H4 (cell line): ENCODE measurements at places on chromosomes 12 and 14. TPM values are rescaled to one million over a fixed set of nuclear protein-coding genes. Genes with fewer than 3 reads are reported as not detected.
A peak's percentile ranks its signal among the peaks of the same experiment; 100 is the strongest.

The NEUROD4 gene
- not detected in 2 replicates for total RNA-seq

The RPL10L gene
- total RNA-seq, result not detected in 2 replicates

DNA sequence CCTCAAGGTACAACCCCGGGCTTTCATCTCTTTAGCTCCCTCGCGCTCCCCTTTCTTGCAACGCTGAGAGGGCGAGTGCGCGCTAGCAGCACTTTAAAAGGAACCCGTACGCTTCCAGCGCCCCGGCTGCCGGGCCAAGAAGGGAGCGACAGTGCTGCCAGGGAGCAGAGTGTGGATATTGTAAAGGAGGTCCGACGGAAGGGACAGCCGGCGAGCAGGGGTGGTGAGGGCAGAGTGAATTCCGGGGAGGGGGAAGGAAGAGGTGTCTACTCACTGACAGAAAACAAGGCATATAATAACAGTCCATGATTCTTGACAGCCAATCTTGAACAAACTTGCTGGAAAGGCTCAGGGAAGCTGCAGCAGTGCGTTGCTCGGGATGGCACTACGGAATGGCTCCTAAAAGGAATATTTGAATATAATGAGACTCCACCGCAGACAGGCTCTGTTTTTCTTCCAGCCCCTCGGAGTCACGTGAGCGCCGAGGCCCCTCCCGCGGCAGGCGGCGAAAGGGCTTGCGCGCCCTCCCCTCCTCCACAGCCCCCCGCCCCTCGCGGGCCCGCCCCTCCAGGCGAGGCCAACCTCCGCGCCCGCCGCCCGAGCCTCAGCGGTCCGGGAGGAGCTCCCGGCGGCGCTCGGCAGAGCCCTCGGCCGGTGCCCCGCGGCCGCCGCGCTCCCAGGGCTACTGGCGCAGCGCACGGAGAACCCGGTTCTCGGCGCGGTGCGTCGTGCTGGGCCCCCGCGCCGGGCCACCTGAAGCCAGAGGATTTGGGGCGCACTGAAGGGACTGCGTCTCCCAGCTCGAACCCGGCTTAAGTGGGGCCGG, 3.4 kb downstream of the BMP4 start:
- peak; percentile 55 for DNase-seq

- DNase-seq, result no peak
Measured at GRCh38 chr14:58972233-58973017, 216.0 kb upstream of the DAAM1 start.

DNA sequence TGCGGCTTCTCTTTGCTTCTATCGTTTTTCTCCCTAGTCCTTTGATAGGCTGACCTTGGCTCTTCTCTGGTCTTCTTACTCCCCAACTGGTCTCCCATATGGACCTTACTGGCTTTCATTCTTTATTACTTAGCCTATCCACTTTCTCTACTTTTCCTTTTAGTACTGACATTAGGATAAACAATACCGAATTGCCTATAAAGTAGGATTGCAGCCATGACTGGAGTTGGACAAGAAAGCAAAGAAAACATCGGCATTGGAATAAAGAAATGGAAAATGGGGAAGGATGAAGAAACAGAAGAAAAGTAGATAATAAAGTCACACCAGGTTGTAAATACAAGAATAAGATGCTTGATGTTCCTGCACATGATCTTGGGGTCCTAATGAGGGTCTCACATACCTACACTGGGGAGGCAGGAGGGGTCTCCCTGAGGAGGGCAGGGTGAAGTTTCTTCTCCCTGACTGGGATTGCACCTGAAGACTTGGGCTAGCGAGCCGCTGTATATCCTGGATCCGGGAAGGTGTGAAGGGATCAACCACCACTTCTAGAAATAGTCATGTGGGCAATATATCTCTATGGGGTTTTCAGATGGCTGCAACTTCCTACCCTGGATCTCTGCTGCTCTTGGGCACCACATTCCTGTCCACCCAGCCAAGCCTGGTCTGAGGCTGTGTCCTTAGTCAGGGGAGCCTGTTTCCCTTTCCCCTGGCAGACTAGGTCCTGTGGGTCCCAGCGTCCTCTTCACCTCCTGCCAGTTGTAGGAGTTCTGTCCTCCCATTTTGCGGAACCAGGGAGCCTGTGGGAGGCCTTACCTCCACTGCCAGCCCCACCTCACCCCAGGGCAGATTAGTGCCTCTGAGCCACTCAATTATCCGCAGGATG, 13.1 kb downstream of the NKX2-1 start:
- no peak for DNase-seq
